Cardiac fibroblast (primary cell): ENCODE measurements at places on chromosomes 12 and 14.

DNA sequence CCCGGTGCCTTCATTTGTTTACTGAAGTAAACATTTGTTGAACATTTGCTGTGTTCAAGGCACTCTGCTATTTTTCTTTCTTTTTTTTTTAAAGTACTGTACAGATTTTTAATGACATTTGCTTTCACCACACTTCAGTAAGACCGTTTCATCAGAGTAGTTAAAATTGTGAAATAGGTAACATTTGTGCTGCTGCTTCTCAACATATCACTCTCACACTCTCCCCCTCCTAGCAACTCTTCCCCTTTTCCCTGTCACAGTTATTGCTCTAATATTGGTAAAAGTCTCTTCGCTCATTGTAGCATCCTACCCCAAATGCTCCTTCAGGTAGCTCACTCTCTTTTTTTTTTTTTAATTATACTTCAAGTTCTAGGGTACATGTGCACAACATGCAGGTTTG is 49.6 kb downstream of the SRGAP1 start:
- no peak for DNase-seq

- no peak for DNase-seq
These were observed 82.5 kb downstream of the MED13L start for GRCh38 chr12:116194935-116195431.

DNA sequence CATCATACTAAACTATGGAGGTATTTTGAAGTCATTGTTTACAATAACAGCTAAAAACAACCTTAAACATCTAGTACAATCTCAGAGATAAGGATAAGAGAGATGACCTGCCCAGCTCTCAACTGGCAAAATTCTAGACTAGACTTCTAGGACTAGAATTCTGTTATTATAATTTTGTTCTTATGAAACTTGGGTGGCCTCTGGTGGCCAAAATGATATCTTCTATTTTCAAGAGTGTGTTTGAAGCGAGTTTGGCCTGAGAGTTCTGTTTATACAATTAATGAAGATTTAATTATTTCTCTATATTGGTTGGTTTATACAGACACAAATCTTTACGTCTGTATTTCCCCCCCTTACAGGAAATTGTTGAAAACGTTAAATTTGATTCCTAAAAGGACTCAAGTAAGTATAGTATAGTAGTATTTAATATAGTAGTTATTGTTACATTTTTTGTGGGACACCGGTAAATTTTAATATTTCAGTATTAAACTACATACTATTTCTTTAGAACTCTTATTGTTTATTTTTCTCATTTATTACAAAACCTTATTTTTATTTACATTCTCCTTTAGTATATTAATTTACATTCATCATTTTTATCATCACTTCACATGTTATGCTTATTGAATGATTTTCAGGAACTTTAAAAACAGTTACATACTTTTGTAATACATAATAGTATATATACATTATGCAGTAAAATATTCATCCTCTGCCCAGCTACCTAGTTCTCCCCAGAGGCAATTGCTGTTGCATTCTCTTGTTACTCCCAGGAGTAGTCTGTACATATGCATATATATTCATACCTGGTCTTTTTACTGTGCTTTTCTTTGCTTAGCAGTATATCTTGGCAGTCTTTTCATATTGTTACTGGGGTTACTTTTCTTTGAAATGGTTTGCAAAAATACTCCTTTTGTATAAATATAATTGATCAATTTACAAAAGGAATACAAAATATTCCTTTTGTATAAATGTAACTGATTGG is 6.6 kb downstream of the PPHLN1 start:
- peak; percentile 67 for DNase-seq

DNA sequence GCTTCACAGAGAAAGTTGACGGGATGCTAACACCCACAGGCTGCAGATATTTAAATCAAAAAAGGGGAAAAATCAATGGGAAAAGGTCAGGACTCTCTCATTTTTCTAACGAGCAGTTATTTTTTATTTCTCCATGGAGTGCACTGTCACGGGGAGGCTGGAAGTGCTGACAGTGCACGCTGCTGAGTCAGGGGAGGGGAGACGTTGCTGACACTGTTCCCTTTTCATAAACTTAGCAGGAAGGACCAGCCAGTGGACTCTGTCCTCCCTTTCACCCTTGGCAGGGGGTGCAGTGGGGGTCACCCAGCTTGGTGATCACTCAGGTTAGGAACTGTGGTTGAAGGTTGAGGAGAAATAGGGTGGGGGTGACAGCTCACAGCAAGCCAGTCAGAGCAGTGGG is 65.6 kb upstream of the FUT8 start:
- DNase-seq: peak; percentile 16

- DNase-seq: peak; percentile 73
These were observed 6.3 kb upstream of the NYNRIN start for GRCh38 chr14:24392325-24393091.

- DNase-seq: peak; percentile 1
These were observed 209.4 kb downstream of the RASSF9 start for GRCh38 chr12:85626784-85627171.

GRCh38 chr12:4431866-4432265 is 13.7 kb downstream of the FGF6 start:
- DNase-seq: no peak
